ENCODE measurements at places on chromosomes 6 and 20.
A peak's percentile ranks its signal among the peaks of the same experiment; 100 is the strongest.

DNA sequence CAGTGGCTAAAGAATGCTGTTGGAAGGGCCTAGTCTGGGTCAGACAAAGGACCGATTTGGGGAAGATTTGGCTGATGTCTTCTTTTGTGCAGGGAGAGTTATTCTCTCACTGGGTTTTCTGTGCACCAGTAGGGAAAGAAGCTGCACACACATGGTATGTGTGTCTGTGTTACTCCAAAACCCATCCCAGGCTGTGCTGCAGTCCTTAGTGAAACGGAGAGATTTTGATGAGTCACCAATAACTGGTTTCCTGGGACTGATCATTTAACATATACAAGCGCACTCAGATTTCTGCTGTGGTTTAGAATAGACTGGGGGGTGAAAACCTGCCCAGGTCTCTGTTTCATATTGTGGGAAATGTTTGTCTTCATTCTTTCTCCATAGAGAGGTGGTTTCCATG is 1049.8 kb downstream of the KIF16B start:
- DNase-seq = no peak

DNA sequence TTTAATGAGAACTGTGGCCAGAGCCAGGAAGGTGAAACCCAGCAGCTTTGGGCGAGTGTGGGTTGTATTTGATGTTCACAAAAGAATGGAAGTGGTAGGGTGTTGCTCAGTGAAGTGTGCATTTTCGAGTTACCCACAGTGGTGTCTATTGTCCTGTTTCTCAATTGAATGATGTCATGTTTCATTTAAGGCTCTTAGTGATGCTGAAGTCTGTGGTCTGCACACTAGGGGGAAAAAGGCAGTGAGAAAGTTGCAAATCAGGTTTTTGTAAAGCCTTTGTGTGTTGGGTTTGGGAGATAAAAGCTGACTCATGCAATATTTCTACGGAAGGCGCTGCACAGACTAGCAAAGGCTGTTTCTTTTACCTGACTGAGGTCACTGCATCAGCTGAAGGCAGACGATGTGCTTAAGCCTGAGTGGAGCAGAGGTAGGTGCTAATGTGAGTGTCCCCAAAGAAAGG is 121.1 kb downstream of the PLEKHG1 start:
- DNase-seq = peak; percentile 20

DNA sequence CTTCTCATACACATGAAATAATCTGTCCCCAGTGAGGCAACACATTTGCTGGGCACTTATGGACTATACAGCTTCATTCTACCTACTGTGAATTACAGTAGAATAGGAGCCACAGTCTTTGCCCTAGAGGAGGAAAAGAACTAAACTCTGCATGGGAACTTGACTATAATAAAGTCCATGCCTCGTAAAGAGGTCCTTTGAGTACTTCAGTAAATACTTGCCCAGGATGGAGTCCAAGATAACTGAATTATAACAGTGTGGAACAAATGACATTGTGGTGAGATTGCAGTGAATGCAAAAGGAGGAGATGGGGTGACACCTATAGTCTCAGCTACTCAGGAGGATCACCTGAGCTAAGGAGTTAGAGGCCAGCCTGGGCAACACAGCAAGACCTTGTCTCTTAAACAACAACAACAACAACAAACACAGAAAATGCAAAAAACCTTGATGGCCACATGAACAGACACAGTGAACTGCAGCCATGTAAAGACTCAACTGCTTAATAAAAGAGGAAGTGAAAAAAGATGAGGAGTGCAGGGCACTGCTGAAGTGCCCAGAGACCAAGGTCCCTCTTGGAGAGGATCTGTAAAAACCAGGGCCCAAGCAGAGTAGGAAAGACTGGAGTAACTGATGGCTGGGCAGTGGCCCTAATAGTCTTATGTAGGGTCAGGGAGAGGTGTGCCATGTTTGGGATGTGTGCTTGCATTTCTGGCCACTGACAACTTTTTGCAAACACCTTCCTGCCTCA is 3.7 kb downstream of the MRPS18A start:
- no peak for DNase-seq

GRCh38 chr6:144482142-144482541 is 197.0 kb downstream of the UTRN start:
- peak; percentile 92 for DNase-seq

- no peak for DNase-seq
Observed at GRCh38 chr6:106766201-106766600, 136.8 kb downstream of the QRSL1 start.

GRCh38 chr6:14283600-14284235 is 166.1 kb downstream of the CD83 start:
- peak; percentile 34 for DNase-seq

GRCh38 chr6:57297505-57297904 is 19.9 kb upstream of the PRIM2 start:
- no peak for DNase-seq

DNA sequence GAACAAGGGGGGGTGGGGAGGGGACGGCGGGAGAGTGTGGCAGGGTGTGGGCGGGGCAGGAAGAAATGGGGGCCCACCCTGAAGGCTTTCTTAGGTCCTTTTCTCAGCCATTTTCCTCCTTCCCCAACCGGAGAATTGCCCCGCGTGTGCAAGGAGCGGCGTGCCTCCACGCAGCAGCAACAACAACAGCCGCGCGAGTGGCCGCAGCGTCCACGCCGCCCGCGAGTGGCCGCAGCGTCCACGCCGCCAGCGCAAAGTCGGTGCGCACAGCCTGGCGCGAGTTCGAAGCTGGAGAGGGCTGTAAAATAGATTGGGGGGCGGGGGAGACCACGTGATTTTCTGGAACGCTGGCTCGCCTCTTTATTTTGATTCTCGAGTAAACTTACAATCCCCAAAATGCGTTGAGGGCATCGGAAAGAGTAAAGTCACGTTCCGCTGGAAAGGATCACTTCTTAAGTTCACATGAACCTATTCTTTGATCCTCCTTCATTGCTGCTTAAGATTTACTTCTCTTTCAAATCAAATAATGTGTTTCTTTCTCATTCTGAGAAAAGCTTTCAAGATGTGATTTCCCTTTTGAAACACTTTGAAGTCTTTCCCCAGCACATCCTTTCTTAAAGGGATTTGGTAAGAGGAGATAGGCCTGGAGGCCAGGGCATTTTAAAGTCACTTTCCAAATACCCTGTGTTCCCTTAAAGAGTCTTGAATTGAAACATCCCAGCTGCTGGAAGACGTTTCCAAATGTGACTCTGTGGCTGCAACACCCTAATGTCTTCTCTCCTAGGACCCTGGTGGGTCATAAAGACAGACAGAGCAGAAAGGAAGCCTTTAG is 66.7 kb upstream of the ZNF217 start:
- DNase-seq = peak; percentile 55

GRCh38 chr6:170027647-170028043 is 263.2 kb downstream of the DLL1 start:
- DNase-seq = no peak

- DNase-seq = no peak
Observed at GRCh38 chr20:54688476-54688875, 213.1 kb downstream of the DOK5 start.

GRCh38 chr20:896501-897025 is 19.6 kb downstream of the ANGPT4 start:
- no peak for DNase-seq

- no peak for DNase-seq
Observed at GRCh38 chr6:37530297-37530696, 30.6 kb upstream of the CCDC167 start.

GRCh38 chr6:8020083-8020482 is 44.1 kb downstream of the BLOC1S5 start:
- no peak for DNase-seq

GRCh38 chr6:53795702-53796450 is 1.1 kb downstream of the LRRC1 start:
- DNase-seq = peak; percentile 21

DNA sequence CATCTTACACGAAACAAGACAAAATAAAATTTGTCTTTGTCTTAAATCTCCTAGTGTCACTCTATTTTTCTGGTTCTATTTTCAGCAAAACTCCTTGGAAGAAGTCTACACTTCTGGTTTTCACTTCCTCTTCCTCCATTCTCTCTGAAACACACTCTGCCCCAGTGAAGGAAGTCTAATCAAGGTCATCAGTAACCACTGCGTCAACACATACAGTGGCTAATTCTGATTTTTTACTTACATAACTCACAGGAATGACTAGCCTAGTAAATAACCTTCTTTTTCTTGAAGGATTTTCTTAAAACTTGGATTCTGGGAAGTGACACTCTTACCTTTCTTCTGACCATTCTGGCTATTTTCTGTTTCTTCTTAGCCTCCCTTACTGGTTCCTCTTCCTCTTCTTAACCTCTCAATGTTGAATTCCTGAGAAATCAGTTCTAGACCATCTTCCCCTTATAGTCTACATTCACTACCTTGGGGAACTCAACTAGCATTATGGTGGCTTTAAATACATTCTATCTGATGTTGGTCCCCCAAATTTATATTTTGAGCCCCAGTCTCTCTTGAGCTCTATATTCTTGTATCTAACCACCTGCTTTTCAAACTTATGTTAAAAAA is 37.5 kb downstream of the AIG1 start:
- DNase-seq = peak; percentile 33

DNA sequence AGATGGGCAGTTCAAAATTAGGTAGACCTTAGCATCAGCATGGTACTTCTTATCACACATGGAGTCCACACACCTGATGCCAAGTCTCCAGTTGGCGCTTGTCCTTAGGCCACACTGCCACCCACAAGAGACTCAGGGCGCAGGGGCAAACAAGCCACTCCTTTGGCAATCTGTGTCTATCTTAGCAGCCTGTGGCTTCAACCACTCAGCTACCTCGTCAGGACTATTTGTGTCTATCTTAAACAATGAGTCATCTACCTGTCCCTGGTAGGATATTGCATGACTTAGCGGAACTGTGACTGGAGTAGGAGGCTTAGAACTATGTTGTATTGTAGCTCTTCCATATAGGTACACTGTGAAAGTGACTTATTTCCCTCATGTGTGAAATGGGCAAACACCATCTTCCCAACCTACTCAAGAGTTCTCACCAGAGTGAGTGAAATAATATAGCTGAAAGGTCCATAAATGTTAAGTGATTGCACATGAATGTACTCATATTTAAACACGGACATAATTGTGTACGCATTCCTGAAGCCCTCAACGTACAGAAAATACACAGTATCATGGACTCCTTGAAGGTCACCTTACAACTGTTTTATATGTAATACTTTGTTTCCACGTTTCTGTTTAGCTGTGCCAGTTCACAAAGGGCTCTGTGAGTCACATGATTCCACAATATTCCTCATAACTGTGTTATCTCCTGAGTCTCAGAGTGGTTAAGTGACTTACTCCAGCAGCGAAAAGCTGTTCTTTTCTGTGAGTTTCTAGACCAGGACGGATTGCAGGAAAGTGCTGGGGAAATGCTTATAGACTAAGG is 1.6 kb downstream of the TRIM27 start:
- DNase-seq = peak; percentile 71

GRCh38 chr6:20024316-20024673 is 187.1 kb downstream of the ID4 start:
- DNase-seq = no peak

- no peak for DNase-seq
Observed at GRCh38 chr20:49185071-49185761, 2.9 kb downstream of the STAU1 start.

GRCh38 chr6:44635486-44635885 is 248.0 kb downstream of the CDC5L start:
- DNase-seq = no peak

DNA sequence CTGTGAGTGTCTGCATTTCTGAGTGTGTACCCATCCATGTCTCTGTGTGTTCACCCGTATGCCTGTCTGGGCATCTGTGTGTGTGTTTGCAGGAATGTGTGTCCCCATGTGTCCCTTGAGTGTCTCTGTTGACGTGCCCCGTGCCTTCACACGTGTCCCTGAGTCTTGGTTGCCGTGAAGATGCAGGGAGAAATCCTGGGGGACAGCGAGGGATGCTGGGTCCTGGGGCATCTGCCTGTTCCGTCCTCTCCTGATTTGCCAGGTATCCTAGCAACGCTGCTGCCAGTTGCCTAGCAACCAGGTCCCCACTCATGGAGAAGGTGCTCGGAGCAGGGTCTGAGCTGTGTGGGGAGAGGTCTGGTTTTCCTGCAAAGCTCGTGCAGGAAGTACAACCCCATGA is 6.0 kb upstream of the LKAAEAR1 start:
- DNase-seq = no peak

GRCh38 chr6:62272114-62272513 is 13.9 kb downstream of the KHDRBS2 start:
- no peak for DNase-seq

GRCh38 chr6:52503851-52504781 is 72.7 kb downstream of the TRAM2 start:
- peak; percentile 98 for DNase-seq

GRCh38 chr6:98844244-98845210 is 10.2 kb downstream of the POU3F2 start:
- DNase-seq = no peak

GRCh38 chr6:91486200-91486599 is 899.3 kb upstream of the MAP3K7 start:
- DNase-seq = no peak

DNA sequence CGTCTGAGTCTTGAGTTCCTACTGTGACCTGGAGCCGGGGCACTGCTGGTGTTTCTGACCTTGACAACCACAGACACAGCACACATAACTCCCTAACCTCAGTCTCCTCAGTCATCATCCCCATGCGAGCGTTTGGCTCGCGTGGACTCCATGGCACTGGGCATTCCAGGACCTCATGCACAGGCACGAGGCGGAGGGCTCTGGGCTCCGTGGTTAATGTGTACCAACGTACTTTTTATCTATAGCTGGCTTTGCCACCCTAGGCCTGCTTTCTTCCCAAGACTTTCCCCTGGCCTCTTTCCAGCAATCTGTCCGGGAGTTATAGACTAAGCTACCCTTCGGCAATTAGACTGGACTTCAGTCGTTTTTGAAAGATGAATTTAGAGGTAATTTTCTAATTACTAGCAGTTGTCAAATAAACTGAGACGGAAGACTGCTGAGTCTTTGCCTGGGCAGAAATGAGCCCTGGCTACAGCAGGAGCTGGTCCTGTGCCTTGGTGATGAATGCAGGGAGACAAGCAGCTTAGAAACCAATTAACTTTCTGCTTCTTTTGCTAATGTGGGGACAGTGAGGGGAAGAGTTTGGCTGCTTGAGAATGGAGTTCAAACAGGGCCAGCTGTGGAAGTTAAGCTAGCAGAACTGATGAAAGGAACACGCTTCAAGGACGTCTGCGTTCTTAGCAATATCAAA is 16.1 kb upstream of the CTCFL start:
- no peak for DNase-seq

GRCh38 chr6:85754894-85755293 is 112.2 kb upstream of the SYNCRIP start:
- DNase-seq = no peak

GRCh38 chr6:35892482-35892881 is 28.4 kb downstream of the SRPK1 start:
- DNase-seq = no peak

GRCh38 chr6:170236131-170236836 is 54.6 kb downstream of the DLL1 start:
- no peak for DNase-seq
